Stimulated activated CD4-positive, alpha-beta T cell treated with anti-CD3 and anti-CD28 coated beads, Interleukin-15, amount 100 ng/mL, for 24 hours (primary cell): ENCODE measurements at places on chromosomes 12 and 14.

DNA sequence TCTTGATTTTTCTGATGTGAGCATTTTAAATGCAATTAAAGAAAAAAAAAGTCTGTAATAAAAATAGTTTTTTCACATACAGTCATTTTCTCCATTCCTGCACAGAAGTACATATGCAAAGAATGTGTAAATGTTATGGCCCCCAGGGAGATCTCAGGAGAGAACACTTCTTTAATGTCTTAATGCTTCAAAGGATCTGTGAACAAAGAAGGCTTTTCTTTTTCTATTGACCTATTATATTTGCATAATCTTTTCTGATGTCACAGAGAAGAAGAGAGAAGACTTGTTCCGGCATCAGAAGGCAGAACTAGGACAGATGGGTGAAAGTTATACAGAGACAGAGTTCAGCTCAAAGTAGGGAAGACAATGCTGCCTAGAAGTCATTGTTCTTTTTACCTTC lies 413.5 kb upstream of the STXBP6 start:
- DNase-seq, result no peak

DNA sequence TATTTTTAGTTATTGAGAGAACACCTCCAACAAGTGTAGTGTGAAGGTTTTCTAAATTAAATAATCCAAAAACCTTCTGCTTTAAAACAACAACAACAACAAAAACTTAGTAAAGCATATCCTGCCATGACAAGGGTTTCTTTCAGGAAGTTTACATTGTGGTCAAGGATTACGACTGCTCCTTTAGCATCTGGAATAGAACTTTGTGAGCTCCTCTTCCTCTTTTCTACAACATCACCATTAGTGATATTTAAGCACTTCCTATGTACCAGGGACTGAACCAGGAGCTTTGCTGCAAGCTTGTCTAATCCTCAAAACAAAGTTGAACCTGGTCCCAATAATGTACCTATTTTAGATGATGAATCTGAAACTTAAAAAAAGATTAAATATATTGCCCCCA lies 315.4 kb upstream of the KITLG start:
- DNase-seq, result no peak

GRCh38 chr12:130013771-130014484 lies 110.1 kb upstream of the TMEM132D start:
- peak; percentile 67 for DNase-seq

DNA sequence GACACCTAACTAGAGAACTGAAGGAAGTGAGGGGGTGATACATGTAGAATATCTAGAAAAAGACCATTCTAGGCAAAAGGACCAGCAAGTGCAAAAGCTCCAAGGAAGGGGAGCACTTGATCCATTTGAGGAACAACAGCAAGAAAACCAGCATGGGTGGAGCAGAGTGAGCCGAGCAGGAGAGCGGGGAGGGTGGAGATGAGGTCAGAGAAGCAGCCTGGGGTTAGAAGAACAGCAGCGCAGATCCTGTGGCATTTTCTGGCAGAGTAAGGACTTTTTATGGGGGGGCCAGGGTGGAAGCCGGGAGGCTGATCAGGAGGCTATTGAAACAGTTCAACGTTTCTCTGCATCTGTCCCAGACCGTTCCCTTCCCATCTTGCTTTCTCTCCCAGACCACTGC lies 24.5 kb upstream of the TMCC3 start:
- no peak for DNase-seq

GRCh38 chr14:22846811-22847307 lies 10.5 kb downstream of the MMP14 start:
- no peak for DNase-seq

- no peak for DNase-seq
These were observed 207.6 kb upstream of the PDZRN4 start for GRCh38 chr12:40980427-40980961.

DNA sequence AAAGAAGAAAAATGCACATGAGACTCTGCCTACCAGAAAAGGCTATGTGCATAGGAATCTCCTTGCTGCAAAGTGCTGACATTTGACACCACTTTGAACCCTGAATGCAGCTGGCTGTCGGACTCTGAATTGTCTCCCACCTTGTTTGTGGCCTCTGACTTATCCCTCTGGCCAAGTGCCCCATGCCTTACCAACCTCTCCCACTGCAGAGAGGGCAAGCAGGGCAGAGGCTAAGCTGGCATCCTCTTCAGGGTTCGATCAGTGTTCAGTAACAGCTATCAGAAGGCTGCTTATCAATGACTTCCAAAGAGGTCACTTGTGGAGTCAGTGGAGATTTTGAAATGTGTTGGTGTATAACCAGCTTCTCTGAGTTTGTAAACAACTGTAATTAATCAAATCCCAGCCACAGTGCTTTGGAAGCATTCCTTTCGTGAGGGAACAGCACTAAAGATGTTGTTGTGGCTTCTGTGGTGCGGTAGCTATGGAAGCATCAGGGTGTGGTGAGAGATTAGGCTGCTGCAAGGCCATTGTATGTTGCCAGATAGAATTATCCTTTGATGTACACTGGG lies 22.6 kb upstream of the BMP4 start:
- DNase-seq, result no peak

DNA sequence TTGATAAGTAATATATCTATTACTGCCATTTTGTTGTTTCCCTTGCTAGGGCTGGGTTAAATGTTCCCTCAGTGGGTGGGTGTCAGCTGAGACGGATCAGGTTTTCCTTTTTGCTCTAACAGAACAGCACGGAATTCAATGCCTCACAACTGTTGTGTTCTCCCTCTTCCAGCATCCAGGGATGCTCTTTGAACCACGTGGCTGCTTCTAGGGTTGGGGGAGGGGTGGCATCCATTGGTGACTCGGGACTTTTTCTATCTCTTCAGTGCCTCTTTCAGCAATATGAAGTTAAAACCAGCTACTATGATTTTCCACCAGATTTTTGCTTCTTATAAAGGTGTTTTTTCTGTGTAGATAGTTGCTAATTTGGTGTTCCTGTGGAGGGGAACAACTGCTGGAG lies 884.9 kb upstream of the FOXG1 start:
- DNase-seq, result no peak

GRCh38 chr14:90575336-90575735 lies 178.5 kb downstream of the CALM1 start:
- DNase-seq, result no peak

GRCh38 chr12:85065837-85066482 lies 29.8 kb downstream of the LRRIQ1 start:
- no peak for DNase-seq

- DNase-seq, result no peak
These were observed 177.8 kb downstream of the MIPOL1 start for GRCh38 chr14:37375566-37375965.

DNA sequence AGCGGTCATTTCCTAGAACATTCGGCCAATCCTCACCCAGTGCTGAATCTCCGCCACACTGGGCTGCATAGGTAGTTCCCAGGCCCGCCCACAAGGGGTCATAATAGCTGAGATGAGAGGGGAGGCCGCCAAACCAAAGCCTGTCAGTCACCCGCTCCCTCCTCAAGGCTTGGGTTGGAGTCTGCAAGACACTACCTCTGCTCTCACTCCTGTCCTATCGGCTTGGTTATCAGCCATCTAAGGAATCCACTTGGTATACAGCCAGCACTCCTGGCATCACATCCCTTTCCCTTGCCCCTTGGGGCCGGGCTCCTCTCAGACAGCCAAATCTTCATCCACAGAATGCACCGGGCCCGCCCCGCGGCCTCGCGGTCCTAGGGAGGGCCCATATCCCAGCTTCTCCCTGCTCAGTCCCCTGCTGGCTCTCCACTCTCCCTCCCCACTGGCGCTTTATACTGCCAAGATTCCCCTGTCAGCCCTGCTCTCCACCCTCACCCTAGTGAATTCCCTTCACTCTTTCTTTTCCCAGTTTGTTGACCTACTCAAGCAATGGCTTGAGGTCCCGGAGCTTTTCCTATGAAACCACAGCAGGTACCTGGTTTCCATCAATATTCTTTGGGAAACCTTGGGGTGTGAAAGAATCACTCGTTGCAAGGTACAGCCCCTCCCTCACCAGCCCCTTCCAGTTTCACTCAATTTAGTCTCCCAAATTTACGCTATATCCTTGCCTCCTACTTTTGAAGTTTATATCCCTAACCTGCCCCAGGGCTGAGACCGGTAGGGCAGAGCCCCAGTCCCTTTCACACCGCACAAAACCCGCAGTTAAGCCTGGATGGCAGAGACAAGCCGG lies 1.4 kb downstream of the IFFO1 start:
- DNase-seq, result peak; percentile 87

DNA sequence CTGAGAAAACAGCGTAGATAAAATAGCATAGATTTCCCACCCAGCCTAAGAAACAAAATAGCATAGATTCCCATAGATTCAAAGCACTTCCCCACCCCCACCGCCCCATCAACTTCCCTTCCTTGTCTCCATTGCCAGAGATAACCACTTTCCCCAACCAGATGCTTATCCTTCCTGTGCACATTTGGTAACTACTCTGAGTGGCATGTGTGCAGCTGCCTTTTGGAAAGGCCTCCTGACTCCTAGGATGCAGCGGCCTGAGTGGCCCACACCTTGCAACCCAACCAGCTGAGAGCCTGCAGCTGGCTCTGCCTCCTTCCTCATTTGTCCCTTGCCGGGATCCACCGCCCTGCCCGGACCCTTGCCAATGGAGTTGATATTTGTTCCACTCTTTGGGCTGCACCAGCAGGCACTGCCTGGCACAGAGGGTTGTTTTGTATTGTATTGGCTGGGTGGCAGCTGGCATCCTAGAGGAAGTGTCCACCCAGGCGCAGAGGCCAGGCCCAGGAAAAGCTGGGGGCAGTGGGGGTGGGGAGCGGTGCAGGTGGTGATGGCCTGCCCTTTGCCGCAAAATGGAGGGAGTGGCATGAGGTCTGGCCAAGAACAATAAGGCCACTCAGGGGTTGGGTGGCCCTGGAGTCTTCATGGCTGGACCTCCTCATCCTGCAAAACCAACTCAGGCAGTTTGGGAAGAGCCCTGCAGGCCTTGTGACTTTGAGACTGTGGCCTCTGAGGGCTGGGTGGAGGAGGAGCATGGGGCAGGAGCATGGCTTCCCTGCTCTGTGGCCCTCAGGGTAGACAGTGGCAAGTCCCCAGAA lies 4.9 kb downstream of the SLC48A1 start:
- no peak for DNase-seq

DNA sequence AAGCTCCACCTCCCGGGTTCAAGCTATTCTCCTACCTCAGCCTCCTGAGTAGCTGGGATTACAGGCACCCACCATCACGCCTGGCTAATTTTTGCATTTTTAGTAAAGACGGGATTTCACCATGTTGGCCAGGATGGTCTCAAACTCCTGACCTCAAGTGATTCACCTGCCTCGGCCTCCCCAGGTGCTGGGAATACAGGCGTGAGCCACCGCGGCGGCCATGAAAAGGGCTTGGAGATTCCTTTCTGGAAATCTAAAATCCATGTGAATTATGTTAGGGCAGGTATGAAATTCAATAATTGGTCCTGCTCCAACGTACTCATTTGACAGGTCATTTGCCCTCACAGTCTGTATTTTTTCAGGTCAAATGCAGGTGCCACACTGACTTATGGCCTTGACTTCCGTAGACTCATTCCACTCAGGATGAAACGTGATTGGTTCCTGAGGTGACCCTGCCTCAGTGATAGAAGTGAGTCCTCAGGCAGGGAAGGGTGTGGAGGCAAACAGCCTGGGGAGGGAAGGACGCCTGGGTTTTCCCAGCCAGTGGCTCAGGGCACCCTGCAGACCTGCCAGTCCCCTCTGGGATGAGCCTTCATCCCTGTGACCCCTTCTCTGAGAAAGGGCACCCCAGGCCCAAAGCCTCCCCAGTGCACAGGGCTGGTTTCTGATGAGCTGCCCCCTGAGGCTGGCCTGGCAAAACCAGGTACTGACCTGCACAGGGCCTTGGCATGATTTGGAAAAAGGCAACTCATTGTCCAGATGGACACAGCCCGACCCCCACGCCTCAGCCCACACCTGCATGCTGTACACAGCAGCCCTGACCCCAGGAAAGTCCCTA lies 48.7 kb downstream of the PSMA6 start:
- no peak for DNase-seq

DNA sequence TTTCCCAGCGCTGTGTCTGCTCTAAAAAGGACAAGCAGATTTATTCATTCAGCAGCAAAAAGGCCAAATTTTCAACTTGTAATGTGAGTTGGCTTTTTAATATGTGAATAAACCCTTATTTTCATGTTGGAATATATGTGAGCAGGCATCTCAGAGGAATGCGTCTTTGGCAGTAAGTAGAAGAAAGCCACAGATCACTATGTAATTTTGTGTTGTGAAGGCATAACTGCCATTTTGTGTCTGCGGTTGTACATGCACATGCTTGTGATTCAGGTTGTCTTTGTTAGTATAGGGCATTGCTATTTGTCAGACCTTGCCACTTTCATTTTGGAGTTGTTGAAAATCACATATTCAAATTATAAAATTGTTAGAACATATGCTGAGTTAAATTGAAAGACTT lies 398.8 kb upstream of the RGS6 start:
- DNase-seq, result no peak

DNA sequence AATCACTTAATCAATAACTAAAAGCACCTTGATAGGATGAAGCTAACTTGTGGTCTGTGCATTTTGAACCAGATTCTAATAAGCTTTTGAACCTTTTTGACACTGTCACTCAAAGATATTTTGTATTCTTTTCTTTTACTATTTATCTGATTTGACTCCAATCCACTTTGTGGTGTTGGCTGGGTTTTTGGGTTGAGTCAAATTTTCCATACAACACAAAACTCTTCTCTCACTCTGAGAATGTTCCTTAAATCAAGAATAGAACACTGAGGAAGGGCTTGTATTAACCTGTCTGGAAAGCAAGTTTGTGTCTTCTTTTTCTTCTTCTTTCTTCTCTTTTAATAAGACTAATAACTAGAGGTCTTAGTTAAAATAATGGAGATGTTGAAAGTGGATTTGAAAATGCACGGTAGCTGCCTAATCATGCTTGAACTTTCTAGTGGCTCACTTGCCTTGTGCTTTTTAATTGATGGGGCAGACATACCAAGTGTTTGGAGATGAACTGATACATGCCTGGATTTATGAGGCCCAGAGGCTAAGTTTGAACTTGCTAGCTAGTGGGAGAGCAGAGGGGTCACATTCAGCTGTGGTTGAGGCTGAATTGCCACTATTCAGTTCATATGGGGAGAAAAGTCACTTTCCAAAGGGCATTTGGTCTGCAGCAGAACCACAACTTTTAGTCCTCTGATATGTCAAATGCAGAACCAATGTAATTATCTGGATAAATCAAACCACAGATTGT lies 93.5 kb upstream of the PTHLH start:
- DNase-seq, result no peak

- no peak for DNase-seq
These were observed 49.9 kb downstream of the ITPR2 start for GRCh38 chr12:26783131-26783526.

DNA sequence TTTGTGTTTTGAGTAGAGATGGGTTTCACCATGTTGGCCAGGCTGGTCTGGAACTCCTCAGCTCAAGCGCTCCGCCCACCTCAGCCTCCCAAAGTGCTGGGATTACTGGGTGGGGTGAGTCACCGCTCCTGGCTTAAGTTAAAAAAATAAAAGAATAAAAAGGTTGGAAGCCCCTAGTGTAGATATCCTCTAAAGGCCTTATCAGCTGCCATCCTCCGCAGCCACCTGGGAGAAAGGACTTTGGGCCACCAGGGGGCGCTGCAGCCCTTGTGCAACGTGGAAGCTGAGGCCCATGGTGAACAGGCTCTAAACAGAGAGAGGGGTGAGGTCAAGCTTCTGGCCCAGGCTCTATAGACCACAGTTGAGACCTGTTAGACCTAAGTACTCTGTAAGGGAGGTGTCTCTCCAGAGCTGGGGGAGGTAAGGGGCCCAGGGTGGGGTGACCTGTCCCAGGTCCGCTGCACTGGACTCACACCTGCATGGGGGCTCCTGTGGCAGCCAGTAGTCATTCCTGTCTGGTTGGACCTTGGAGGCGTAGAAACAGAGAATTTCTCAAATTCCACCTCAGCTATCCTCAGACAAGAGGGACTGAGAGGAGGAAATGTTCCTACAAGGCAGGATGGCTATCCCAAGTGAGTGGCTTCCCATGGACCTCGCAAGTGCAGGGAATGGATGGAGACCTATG lies 14.0 kb upstream of the RACGAP1 start:
- peak; percentile 94 for DNase-seq
